ENCODE measurements at places on chromosomes 12 and 14.

DNA sequence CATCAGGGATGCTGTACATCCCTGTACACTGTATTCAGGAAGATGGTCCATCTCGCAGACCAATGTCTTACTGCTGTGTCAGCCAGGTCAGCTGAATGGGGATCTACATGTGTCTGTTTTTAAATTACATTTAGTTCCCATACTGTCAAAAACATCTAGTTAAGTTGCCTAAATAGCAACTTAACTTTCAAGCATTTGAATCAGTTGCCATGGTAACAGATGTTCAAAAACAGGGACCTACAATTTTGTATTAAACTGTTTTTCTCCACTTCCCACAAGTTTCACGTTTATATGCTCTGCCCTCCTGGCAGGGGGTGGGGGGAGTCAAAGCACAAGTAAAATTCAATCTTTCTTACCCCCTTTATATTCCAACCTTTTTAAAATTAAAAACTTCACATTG, 38.3 kb downstream of the C12orf42 start:
- DNase-seq: no peak

GRCh38 chr12:51639361-51639760, 48.3 kb downstream of the SCN8A start:
- DNase-seq: no peak

DNA sequence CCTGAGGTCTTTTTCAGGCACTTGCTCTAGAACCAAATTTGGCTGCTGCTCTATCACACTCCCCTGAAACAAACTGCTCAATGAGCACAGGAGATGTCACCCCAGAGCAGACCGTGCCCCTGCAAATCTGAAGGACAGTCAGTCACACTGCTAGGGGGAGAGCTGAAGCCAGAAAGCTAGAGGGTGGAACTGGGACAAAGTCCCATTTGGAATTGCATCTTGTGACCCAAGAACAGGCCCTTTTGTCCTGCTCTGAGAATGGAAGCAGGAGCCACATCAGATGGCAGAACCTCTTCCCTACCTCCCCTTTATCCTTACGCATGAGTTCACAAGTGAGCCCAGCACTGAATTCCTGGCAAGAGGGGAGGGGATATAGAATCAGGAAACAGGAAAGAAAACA, 64.7 kb downstream of the MAP3K9 start:
- no peak for DNase-seq

- no peak for DNase-seq
Measured at GRCh38 chr14:97777622-97778355, 980.6 kb downstream of the VRK1 start.

GRCh38 chr12:53575502-53576249, 50.5 kb downstream of the ATF7 start:
- DNase-seq: no peak

DNA sequence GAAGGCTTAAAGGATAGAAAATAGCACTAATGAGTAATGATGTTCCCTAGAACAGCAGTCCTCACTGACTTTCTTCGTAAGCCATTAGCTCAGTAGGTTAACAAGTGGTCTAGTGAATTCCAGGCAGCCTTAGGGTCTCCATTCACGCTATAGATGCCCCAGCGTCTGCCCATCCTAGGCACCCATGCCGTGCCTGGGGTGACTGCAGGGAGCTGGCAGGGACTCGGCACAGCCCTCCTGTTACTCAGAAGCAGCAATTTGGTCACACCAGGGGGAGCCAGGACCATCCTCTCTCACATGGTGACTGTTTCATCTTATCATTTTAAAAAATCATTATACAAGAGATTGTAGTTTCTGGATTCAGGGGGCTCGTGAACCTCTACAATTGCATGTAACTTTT, 66.0 kb upstream of the TRAF3 start:
- DNase-seq: no peak

DNA sequence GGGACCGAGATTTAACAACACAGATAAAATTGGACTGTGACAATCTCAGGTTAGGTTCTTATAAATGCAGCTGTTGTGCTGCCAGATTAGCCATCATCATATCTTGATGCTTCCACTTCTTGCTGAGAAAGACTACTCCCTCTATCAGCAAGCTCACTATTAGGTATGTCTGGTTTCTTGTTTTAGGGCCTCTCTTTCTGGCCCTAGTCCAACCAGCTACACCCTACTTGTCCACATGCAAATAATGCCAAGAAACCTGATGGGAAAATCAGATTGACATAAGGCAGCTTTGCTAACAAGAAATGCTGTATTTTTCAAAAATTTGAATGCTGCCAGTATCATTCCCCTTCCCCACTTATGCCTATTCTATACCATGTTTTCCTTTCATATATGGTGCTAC, 296.0 kb downstream of the RMST start:
- no peak for DNase-seq

GRCh38 chr12:115922952-115923564, 354.4 kb downstream of the MED13L start:
- no peak for DNase-seq

- DNase-seq: peak; percentile 30
Measured at GRCh38 chr12:25241167-25242020, 9.3 kb downstream of the KRAS start.

DNA sequence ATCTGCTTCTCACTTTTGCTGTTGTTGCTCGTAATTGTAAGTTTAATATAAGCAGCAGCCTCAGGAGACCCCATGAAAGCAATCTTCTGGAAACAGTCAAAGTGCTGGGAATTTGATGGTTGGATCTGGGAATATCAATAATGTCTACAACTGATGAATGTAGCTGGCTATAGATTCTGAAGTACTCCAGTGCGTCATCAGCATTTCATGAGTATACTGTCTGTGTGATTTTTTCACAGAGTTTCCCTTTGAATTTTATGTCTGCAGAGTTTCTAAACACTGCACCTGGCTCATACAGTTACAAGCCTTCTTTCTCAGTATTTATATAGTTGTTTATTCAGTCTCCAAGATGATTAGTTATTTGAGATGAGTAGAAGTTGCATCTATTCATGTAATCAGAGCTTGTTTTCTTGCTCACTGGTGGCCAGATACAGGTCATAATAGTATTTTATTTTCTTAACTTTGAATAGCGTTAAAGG, 222.3 kb downstream of the RAD51B start:
- DNase-seq: no peak

DNA sequence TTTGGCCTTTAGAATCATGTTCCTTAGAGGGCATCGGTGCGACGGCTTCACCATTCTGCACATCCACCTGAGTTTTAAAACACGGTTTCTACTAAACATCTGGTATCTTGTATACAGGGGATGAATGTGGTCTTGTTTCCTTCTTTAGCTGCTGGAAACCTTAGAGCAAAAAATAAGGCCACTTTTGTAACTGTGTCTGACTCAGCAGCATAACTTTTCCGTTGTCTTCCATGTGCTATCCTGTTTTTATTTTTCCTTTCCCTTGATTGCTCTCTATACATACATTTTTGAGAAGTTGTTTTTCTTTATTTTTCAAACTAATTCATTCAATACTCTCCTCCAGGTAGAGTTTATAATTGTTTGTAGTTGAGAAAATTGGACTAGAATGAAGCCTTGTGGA, 108.8 kb upstream of the PCED1B start:
- DNase-seq: no peak

DNA sequence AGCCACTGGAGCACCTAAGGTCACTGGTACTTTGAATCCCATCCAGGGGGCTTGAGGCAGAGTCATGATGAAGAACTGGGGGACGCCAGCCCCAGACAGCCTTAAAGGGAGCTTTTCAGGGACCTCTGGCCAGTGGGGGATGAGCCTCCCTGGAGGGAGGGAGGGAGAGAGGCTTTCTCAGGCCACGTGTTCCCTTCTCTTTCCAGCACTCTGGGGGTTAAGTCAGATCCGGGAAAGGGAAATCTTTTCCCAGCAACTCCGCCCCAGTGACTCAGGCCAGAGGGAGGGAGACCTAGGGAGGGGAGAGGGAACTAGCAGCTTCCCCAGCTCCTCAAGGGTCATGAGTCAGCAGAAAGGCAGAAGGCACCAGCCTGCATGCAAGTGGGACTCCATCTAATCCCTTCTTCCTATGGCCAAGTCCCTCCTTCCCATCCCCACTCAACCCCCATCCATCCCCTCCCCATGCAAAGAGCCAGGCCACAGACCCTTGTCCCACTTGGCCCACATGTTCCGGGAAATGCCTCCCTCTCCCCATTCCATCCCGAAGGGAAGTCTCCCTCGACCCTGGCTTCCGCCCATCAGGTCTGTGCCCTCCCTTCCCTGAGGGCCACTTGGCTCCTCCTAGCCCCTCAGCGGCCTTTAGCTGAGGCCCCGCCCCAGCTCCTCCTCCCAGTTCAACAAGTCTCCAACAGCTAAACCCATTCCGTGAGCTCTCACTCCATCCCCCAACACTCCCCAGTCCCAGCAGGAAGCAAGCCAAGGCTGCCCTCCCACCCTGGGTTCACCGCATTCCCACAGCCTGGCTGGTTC, 5.6 kb downstream of the TNFRSF1A start:
- peak; percentile 36 for DNase-seq

DNA sequence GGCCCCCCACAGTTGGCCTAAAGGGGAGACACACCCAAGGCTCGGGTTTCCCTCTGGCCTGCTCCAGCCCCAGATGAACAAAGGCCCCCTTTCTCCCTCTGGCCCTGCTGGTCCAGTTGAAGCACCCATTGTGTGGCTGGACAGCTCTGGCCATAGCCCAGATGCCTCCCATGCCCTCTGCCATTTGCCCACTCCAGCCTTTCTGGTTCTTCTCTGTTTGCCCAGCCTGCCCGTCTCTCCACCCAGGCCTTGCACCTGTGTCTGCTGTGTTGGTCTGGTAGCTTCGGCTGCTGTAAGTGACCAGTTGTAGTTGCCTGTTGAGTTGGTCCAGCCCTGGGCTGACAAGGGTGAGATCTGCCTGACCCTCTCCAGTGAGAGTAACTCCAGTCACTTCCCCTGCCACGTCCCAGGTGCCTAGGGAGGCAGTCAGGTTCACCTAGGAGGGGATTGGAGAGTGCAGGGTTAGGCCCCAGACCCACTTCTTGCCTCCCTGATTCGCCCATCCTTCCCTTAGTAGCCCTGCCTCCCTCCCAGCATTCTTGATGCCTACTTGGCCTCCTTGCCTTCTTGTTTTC, 3.0 kb downstream of the B4GALNT1 start:
- DNase-seq: no peak
